ENCODE measurements at places on chromosomes 7 and 10.

GRCh38 chr10:132615341-132616169 lies 78.0 kb downstream of the INPP5A start:
- no peak for DNase-seq

DNA sequence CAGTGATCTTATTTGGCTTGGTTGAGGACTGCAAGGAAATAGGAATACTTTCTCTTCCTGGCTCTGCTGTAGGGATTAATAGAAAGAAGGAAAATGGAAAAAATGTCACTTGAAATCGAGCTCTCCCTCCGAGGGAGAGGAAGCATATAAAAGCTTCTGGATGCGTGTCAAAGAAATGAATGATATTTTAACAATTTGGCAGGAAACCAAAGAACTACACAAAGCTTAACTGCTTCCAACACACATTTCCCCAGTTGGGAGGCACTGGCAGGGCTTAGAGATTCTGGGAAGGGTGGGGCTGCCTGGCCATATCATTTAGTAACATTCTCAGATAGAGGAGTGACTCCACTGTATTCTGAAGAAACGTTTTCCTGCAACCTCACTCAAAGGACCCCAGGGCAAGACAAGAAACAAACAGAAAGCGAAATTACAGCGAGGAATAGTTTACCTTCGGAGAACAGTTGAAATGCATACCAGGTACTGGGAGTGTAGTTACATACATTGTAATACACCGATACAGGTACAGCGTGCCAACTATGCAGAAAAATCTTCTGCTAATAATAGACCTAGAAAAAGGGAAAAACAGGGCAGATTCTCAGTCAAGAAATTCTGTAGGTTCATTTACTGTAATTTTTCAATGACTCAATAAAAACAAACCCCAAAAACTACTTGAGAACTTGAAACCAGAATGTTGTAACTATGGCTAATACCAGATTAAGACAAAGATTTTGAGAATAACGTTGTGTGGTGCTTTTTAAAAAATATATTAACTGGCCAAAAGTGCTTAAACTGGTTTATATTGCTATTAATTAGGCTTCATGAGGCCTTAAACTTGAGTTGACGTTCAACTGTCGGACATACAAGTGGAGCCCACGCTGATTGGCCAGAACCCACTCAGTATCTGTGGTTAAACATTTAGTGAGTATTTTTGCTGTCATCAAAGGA lies 75.7 kb upstream of the ASAH2 start:
- no peak for DNase-seq

DNA sequence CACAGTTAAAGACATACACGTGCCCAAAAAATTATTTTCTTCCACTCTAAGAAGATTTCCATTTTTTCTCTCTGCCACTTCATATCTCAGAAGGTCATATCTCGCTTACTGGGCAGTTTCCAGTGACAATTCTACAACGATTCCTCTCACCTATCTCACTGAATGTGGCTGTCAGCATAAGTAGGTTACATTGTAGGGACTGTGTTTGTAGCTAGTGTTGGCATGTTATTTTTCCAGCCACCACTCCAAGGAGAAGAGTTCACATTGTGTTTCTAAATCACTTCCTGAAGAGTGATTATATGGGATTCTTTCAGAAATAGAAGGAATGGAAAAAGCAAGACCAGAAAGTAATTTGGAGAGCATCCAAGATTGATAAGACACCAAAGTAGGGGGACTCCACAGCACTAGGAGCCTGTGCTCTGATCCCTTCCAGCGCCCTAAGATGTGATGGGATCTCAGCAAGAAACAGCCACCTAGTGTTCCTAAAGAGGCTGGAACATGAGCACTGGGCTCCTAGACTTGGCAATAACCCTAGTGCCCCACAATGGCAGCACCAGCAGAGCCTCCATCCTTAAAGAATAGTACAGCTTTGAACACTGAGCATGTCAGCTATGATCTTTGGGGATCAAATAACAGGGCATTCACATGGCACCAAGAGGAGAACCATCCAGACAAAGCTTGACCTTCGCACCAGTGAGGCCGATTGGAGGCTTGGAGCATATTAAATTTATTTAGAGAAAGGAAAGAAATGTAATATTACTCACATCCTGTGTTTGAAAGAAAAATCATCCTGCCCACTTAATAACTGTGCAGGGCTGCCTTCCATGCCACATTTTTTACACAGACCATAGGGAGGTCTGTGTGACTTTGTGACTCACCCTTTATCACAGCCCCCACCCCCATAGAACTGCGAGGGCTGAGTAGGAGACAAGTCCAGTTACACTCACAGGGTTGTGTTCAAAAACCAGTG lies 51.8 kb downstream of the CAV1 start:
- DNase-seq, result no peak

GRCh38 chr7:90595801-90596670 lies at the start of gene CDK14:
Gene CDK14 (plus strand): TSS chr7:90596321. CDS start chr7:90596628, 307 bp downstream.
- DNase-seq, result peak; percentile 67

DNA sequence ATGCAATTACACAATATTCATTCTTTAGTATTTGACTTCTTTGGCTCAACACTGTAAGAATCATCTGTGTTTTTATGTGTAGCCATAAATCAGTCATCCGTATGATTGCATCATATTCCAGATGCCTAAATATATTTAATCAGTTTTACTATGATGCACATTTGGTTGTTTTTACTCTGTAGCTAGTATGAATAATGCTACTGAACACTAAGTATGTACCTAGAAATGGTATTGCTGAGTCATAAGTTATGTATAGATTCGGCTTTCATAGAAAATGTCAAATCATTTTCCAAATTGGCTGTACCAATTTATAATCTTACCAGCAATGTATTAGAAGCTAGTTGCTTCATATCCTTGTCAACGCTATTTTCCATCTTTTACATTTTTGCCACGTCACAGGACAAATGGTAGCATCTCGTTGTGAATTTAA lies 197.3 kb upstream of the PLXNA4 start:
- DNase-seq, result no peak

DNA sequence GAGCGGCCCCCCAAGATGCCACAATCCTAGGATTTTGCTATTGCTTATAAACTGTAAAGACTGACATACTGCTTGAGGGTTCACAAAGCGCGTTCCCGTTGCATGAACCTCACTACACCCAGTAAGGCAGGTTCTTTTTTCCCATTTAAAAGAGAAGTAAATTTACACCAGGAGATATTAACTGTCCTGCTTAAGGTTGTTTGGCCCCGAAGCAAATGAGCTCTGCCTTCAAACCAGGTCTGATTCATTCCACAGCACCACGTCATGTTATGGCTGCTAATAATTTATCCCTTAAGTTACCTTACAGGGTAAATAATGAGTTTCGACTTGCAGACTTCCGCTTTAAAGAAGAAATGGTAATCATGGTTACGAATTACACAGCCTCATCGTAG lies 559 bp upstream of the FKBP14 start:
- no peak for DNase-seq

DNA sequence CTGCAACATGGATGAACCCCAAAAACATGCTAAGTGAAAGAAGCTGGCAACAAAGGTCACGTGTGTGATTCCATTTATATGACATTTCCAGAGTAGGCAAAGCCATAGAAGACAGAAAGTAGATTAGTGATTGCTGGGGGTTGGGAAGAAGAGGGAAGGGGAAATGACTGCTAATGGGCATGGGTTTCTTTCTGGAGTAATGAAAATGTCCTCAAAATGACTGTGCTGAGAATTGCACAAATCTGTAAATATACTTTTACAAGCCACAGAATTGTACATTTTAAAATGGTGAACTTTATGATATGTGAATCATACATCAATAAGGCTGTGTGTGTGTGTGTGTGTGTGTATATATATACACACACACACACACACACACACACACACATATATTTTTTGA lies 15.8 kb downstream of the MMS19 start:
- DNase-seq, result no peak

GRCh38 chr7:102415685-102416225 lies 17.6 kb upstream of the ORAI2 start:
- no peak for DNase-seq

DNA sequence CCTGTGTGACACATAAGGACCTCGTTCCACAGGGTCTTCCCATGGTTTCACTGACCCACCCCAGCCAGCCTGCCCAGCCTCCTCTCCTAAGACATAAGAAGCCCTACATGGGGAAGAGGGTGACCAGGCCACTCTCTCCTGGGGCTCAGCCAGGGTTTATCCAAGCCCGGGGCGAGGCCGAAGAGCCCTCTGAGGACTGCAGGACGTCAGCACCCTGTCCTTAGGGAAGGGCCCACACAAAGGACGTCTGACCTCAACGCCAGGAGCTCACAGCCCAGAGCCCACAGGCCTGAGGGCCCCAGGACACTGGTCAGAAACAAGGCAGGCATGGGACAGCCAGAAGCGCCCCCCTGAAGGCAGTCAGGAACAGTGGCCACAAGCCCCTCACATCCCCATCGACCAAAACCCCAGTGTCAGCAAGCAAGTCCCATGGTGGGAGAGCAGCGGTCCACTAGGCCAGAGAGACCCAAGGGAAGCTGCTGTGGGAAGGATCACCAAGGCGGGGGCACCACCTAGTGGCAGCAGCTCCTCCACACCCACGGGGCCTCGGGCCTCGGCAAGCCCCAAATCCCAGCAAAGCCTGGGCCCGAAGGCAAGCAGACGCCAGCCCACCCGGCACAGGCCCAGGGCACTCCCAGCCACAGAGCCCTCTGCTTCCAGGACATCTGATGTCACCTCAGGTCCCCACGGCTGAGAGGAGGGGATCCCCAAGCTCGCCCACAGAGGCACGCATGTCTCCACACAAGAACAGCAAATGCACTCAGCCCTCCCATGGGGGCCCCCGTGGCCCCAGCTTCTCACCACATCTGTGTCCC lies 23.4 kb downstream of the MAD1L1 start:
- DNase-seq, result peak; percentile 84

GRCh38 chr10:46992803-46993561 lies 81.8 kb downstream of the PTPN20 start:
- DNase-seq, result peak; percentile 57

DNA sequence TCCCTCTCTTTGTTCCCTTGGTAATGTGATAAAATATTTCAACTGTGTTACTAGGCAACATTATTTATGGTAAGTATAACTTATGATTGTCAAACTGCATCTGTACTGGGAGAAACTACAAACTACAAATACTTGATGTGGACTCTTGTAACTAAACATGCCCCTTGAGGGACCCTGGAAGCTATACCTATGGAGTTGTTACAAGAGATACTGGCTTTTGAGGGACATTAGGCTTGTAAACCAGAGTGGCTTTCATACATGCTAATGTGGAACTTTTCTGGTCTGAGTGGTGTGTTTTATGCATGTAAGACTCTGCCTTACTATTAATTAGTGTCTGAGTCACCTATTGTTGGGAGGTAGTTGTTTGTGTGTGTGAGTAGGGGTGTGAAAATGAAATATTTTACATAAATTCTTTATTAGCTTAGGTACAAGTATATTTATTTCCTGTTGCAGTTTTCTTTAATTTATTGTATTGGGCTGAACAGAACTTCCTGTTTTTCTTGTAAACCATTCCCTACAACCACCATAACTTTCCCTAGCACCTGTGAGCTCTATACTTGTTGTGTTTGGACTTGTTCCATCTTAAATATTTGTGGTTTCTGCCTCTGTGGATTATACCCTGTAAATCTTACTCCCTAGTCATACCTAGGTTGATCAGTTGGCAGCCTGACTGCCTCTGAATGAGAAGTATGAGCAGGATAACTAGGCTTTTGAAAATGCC lies 49.8 kb downstream of the STK31 start:
- DNase-seq, result no peak

DNA sequence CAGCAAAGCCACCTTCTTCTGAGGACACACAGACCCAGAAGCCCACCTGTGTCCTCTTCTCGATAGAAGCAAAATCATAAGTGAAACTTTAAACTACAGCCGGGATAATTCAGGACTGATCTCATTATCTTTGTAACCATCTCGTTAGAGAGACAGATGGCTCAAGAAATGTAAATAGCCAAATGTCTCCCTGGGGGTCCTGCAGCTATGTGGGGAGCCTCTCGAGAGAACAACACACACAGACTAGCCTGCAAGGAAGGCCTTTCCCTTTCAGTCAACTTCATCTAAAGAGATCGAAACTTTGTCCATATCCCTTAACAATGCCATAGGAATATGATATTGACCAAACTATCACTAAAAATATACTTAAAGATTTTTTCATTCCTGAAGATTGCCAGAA lies 93.5 kb downstream of the VWC2 start:
- DNase-seq, result no peak

DNA sequence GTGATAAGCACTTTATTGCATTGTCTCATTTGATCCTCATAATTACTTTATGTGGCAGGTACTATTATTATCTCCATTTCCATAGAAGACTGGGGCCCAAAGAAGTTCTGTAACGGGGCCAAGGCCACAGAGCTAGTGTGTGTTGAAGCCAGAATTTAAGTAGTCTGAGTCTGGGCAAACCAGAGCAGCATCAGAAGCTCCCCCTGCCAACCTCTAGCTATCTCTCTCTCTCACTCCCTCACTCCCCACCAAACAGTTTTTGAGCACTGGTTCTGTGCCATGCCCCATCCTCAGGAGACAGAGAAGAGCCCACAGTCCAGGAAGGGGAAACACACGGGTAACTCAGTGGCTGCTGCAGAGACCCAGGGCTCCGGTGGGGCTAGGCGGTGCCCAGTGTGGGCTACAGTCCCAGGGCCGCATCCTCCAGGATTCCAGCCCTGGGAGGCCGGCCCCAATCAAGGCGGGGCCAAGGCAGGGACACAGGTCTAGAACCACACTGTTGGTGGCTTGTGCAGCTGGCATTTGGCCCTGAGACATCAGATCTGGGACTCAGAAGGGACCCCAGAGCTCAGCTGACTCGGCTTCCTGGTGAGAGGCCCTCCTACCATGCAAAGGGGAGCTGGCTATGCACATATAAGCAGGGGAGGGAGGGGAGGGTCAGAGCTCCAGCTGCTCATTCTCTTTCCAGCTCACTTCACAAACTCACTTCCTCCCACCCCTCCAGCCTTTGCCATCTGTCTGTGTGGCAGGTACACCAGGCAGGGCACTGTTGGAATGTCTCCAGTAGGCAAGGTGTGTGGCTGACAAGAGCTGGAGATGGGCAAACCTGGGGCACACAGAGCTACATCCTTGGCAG lies 34.4 kb downstream of the COL13A1 start:
- DNase-seq, result no peak

GRCh38 chr7:28136885-28137284 lies 43.7 kb downstream of the JAZF1 start:
- DNase-seq, result no peak

- DNase-seq, result no peak
These were observed 179.3 kb upstream of the LRRN3 start for GRCh38 chr7:110911632-110912031.

- DNase-seq, result peak; percentile 20
These were observed 119.3 kb downstream of the WDFY4 start for GRCh38 chr10:48803801-48804584.

- no peak for DNase-seq
These were observed 80.9 kb downstream of the DOCK4 start for GRCh38 chr7:112125250-112125649.

DNA sequence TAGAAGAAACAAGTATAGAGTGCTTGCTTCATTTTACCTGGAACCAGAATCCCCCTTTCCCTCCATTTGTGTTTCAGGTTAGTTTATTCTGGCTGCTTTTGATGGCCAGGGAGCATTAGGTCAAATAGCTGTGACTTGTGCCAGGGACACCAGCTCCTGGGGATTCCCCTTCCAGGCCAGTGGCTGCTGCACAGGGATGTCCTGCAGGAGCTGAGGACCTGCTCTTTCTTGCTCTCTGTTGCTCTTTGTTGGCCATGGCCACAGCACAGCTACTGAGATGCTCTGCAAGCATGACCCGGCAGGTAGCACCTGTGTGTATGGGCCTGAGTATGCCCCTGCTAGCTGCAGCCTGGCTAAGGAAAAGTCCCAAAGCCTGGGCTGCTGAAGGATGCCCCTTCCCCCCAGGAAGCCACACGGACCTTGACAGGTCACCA lies 208.9 kb downstream of the EBF3 start:
- DNase-seq, result no peak

- no peak for DNase-seq
These were observed 8.3 kb downstream of the RABGEF1 start for GRCh38 chr7:66748791-66749190.

Measured in ELF-1 (cell line).